Lower lobe of right lung (tissue), 2 donors: ENCODE measurements at places on chromosomes 2 and 18. TPM values are rescaled to one million over a fixed set of nuclear protein-coding genes. Genes with fewer than 3 reads are reported as not detected.
A peak's percentile ranks its signal among the peaks of the same experiment; 100 is the strongest.

Gene UGT1A3
- total RNA-seq, result not detected

DNA sequence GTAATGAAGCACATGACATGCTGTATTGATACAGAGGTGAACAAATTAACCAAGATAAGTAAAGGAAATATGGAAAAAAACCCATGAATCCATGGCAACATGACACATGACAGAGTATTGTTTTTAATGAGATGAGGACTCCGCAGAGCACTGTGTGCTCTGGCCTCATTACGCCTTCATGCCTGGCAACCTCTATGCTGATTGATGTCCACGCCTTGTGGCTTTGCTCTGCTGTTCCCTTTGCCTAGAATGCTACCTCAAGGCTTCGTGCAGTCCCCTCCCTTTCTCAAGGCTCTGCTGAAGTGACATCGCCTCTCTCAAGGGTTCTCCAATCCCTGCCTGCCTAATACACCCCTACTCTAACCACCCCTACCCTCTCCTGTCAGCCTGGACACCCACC is 8.4 kb downstream of the SIGLEC15 start:
- H3K27me3 ChIP-seq, result peaks cover 30% of the 10 kb centered on the region
- H3K36me3 ChIP-seq, result no peaks in the 10 kb centered on the region
- no peak for DNase-seq
- peaks cover 31% of the 10 kb centered on the region for H3K4me1 ChIP-seq
- H3K27ac ChIP-seq, result no peak overlapping the region
- H3K4me3 ChIP-seq, result no peak overlapping the region

Gene LYPD6
- 0.47 TPM for total RNA-seq

GRCh38 chr2:38178556-38179419 is 102.8 kb upstream of the CYP1B1 start:
- no peaks in the 10 kb centered on the region for H3K27me3 ChIP-seq
- peaks cover 48% of the 10 kb centered on the region for H3K4me1 ChIP-seq
- H3K27ac ChIP-seq, result peak overlapping the region; percentile 37
- H3K4me3 ChIP-seq, result no peak overlapping the region
- H3K36me3 ChIP-seq, result no peaks in the 10 kb centered on the region
- no peak for DNase-seq

Gene CCDC68
- total RNA-seq, result 20.2 TPM

- no peaks in the 10 kb centered on the region for H3K27me3 ChIP-seq
- H3K27ac ChIP-seq, result no peak overlapping the region
- no peaks in the 10 kb centered on the region for H3K36me3 ChIP-seq
- no peaks in the 10 kb centered on the region for H3K4me1 ChIP-seq
- H3K4me3 ChIP-seq, result no peak overlapping the region
Observed at GRCh38 chr2:143926736-143927135, 593.2 kb downstream of the ZEB2 start.

- H3K36me3 ChIP-seq, result no peaks in the 10 kb centered on the region
- no peaks in the 10 kb centered on the region for H3K4me1 ChIP-seq
- H3K27ac ChIP-seq, result peak overlapping the region; percentile 13
- H3K27me3 ChIP-seq, result no peaks in the 10 kb centered on the region
Observed at GRCh38 chr2:69253112-69253511, 133.9 kb downstream of the GFPT1 start.

Gene SCN9A
- total RNA-seq, result 13.6 TPM

- no peaks in the 10 kb centered on the region for H3K36me3 ChIP-seq
- no peaks in the 10 kb centered on the region for H3K27me3 ChIP-seq
- H3K4me3 ChIP-seq, result no peak overlapping the region
- peak; percentile 30 for DNase-seq
Observed at GRCh38 chr2:239594019-239594771, 193.4 kb upstream of the HDAC4 start.

DNA sequence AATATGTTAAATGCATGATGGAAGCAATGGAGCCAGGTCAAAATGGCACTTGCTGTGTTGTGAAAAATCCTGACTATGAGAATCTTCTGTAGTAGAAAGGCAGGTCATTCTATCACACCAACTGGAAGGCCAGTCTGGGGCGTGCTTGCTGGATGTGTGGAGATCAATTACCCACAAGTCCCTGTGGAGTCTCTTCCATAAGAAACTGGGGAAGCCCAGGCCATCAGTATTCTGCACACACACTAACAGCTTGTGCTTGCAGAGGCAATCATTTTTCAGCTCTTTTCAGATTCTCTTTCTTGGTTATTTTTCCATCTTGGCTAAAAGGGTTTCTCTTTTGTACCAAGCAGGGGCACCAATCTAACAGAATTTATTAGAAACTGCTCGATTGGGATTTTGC is 190.8 kb downstream of the SLC8A1 start:
- H3K27ac ChIP-seq, result no peak overlapping the region
- no peaks in the 10 kb centered on the region for H3K4me1 ChIP-seq
- no peak for DNase-seq
- no peaks in the 10 kb centered on the region for H3K36me3 ChIP-seq
- no peak overlapping the region for H3K4me3 ChIP-seq

Gene SLC39A10
- 37.2 TPM for total RNA-seq

- H3K27me3 ChIP-seq, result no peaks in the 10 kb centered on the region
- no peak overlapping the region for H3K27ac ChIP-seq
- H3K36me3 ChIP-seq, result no peaks in the 10 kb centered on the region
- H3K4me1 ChIP-seq, result no peaks in the 10 kb centered on the region
- H3K4me3 ChIP-seq, result no peak overlapping the region
Observed at GRCh38 chr2:190607657-190608357, 41.1 kb upstream of the NAB1 start.

DNA sequence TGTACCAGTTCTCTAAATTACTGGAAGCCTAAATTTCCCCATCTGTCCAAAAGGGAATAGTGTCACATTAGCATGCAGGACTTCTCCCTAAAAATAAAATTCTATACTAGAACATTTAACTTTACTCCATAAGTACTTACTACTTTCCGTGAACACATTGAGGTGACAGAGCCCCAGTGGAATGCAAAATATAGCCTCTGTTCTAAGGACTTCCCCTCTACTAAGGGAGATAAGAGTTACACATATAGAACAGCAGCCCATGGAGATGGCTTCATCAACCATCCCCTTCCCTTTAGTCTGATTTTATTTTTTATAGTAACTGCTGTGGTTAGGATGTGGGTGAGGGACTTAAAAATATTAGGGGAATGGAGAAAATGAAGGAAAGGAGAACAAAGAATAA is 68.9 kb upstream of the STPG4 start:
- H3K27me3 ChIP-seq, result no peaks in the 10 kb centered on the region
- H3K4me1 ChIP-seq, result peaks cover 22% of the 10 kb centered on the region
- DNase-seq, result no peak
- H3K36me3 ChIP-seq, result no peaks in the 10 kb centered on the region

Gene CTAGE1
- not detected for total RNA-seq

GRCh38 chr2:233248999-233249398 is 2.5 kb upstream of the ATG16L1 start:
- no peaks in the 10 kb centered on the region for H3K27me3 ChIP-seq
- H3K4me1 ChIP-seq, result peaks cover 17% of the 10 kb centered on the region
- peaks cover 5% of the 10 kb centered on the region for H3K36me3 ChIP-seq

GRCh38 chr2:212076456-212076855 is 462.1 kb downstream of the ERBB4 start:
- H3K4me3 ChIP-seq, result no peak overlapping the region
- H3K4me1 ChIP-seq, result no peaks in the 10 kb centered on the region
- H3K36me3 ChIP-seq, result no peaks in the 10 kb centered on the region

DNA sequence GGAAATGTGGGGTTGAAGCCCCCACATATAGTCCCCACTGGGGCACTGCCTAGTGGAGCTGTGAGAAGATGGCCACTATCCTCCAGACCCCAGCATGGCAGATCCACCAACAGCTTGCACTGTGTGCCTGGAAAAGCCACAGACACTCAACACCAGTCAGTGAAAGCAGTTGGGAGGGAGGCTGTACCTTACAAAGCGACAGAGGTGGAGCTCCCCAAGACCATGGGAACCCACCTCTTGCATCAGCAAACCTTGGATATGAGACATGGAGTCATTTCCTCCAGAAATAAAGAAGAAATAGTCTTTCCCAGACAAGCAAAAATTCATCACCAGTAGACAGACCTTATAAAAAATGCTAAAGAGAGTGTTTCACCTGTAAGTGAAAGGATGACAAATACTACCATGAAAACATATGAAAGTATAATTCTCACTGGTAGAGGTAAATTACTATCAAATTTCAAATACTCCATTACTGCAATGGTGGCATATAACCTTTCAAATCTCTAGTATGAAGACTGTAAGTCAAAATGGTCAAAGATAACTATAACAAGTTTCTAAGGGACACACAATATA is 152.6 kb upstream of the EPHA4 start:
- no peaks in the 10 kb centered on the region for H3K36me3 ChIP-seq
- no peak for DNase-seq
- H3K27ac ChIP-seq, result no peak overlapping the region
- H3K4me1 ChIP-seq, result no peaks in the 10 kb centered on the region
- H3K4me3 ChIP-seq, result no peak overlapping the region

DNA sequence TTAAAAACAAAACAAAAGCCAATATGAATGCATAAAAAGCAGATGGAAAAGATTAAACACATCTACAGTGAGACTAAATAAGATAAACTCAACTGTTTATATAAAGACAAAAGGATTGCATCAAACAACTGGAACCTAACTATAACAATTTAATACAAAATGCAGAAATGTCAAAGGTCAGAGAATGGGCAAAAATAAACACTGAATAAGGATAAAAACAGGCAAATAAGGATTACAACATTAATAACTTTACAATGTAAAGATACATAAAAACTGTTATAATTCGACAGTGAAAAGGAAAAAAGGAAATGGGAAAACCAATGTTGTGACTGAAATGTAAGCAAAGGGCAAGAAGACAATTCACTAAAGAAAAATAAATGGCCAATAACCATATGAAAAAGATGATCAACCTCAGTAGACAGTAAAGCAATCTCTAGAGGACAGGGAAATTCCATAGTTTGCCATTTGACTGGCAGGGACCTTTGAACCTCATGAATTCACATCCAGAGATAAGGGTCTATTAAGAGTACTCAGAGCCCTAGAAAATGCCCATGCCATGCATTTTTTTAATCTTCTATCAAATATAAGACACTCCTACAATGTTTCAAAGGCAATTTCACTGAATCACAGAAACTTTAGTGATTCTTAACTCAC is 83.7 kb downstream of the TMEM131 start:
- no peak overlapping the region for H3K27ac ChIP-seq
- peaks cover 7% of the 10 kb centered on the region for H3K36me3 ChIP-seq
- no peak for DNase-seq
- H3K4me3 ChIP-seq, result no peak overlapping the region
- H3K4me1 ChIP-seq, result peaks cover 13% of the 10 kb centered on the region

DNA sequence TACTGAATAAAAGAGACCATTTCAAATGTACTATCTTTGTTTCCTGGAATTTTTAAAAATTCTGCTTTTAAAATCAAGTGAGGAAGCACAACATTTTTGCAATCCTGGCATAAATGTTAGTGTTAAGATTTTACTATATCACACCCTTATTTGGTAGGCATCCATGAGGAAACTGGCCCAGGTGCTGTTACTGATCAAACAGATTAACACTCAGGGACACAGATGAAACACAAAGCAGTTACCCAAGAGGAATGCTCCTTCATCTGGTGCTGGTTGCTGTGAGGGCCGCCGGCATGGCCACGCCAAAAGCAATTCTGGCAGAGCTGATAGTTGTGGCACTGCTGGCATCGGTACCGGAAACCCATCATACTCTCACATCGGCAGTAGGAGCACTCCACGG is 96.8 kb downstream of the DTNB start:
- no peak overlapping the region for H3K27ac ChIP-seq
- H3K4me3 ChIP-seq, result no peak overlapping the region
- H3K27me3 ChIP-seq, result no peaks in the 10 kb centered on the region
- DNase-seq, result no peak
- H3K36me3 ChIP-seq, result no peaks in the 10 kb centered on the region

DNA sequence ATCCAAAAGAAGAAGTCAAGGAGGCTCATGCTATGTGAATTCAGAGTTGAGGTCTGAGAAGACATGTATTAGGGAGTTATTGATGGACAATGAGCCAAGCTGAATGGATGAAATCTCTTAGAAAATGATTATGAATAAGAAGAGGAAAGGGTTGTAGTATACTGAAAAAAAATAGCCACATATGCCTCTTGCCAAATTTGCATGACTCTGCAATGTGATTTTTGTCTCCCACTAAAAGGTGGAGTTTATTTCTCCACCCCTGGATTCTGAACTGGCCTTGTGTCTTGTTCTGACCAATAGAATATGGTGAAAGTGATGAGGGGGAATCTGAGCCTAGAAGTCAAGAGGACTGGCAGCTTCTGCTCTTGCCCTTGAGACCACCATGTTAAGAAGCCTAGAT is 8.6 kb upstream of the ERICH2 start:
- no peaks in the 10 kb centered on the region for H3K36me3 ChIP-seq
- H3K4me3 ChIP-seq, result no peak overlapping the region
- no peak overlapping the region for H3K27ac ChIP-seq
- no peak for DNase-seq
- peaks cover 13% of the 10 kb centered on the region for H3K4me1 ChIP-seq

DNA sequence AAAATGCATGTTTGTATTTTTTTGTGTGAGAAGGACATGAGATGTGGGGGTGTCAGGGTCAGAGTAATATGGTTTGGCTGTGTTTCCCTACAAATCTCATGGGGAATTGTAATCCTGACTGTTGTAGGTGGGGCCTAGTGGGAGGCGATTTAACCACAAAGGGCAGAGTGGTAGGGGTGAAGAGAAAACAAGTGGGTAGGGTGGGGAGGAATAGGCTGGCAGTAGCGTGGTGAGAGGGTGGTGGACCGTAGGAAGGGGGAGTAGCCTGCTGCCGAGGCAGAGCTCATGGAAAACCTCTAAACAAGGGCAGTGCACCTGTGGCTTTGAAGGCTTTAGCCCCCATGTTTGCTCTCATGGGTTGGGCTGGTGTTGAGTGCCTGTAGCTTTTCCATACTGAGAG is 152.8 kb upstream of the ZNF519 start:
- no peaks in the 10 kb centered on the region for H3K27me3 ChIP-seq
- no peak overlapping the region for H3K27ac ChIP-seq
- no peaks in the 10 kb centered on the region for H3K4me1 ChIP-seq
- no peak overlapping the region for H3K4me3 ChIP-seq
- no peaks in the 10 kb centered on the region for H3K36me3 ChIP-seq

DNA sequence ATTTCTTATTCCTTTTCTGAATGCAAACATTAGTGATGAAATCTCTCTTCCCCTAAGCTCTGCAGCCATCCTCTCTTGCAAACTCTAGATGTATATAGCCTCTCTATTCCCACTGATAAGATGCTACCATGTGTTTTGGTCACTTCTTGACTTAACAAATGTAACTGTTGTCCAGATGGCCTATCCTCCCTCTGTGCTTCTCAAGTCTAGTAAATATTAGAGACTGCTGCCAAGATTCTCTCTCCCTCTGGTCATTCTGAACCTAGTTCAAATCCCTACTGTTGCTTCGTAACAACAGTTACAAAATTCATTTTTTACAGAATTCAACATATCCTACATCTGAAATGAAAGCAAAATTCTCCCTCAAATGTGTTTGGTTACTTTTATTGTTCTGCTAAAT is 156.6 kb downstream of the TXNL1 start:
- H3K27me3 ChIP-seq, result no peaks in the 10 kb centered on the region
- H3K27ac ChIP-seq, result no peak overlapping the region
- no peaks in the 10 kb centered on the region for H3K36me3 ChIP-seq
- DNase-seq, result no peak
- H3K4me3 ChIP-seq, result no peak overlapping the region
